Activated CD8-positive, alpha-beta T cell treated with anti-CD3 and anti-CD28 coated beads, Interleukin-2, amount 10 ng/mL, durations not matched to agents 7 days and 5 days (primary cell): ENCODE measurements at places on chromosomes 13 and 19. TPM values are rescaled to one million over a fixed set of nuclear protein-coding genes. Genes with fewer than 3 reads are reported as not detected.

The ZNF699 gene
- 7.5 TPM for total RNA-seq

The ZNF439 gene
- total RNA-seq: 10.2 TPM

The ZNF560 gene
- total RNA-seq: 0.40 TPM

The METTL21C gene
- not detected for total RNA-seq

The CYP2A7 gene
- total RNA-seq: not detected

The ZNF814 gene
- 26.2 TPM for total RNA-seq

The CATSPERD gene
- total RNA-seq: not detected

The ZNF865 gene
- 15.8 TPM for total RNA-seq

The IZUMO2 gene
- not detected for total RNA-seq

The CCNA1 gene
- 0.47 TPM for total RNA-seq

The DOCK6 gene
- total RNA-seq: 0.13 TPM

The SPRED3 gene
- 0.90 TPM for total RNA-seq

The C5AR2 gene
- total RNA-seq: 0.21 TPM

The C19orf38 gene
- 1.1 TPM for total RNA-seq

The CEBPG gene
- total RNA-seq: 20.6 TPM

The SHC2 gene
- not detected for total RNA-seq

The DCUN1D2 gene
- 20.8 TPM for total RNA-seq

The SLC7A10 gene
- total RNA-seq: not detected

The RGL3 gene
- total RNA-seq: not detected

The RAB3A gene
- total RNA-seq: 6.2 TPM

The NPAS1 gene
- not detected for total RNA-seq

The ELSPBP1 gene
- not detected for total RNA-seq

The GNG7 gene
- 0.13 TPM for total RNA-seq

The CBLC gene
- total RNA-seq: not detected

The TTYH1 gene
- 1.3 TPM for total RNA-seq

The TMEM221 gene
- not detected for total RNA-seq

The BRME1 gene
- total RNA-seq: 5.0 TPM

The AMH gene
- 10.3 TPM for total RNA-seq

The RASAL3 gene
- 104 TPM for total RNA-seq

The TMEM145 gene
- total RNA-seq: 0.37 TPM

The NOVA2 gene
- total RNA-seq: not detected

The FKRP gene
- 18.4 TPM for total RNA-seq

The CD320 gene
- total RNA-seq: 55.0 TPM

The CNFN gene
- total RNA-seq: not detected

The TMED1 gene
- total RNA-seq: 11.2 TPM

The ANGPTL8 gene
- not detected for total RNA-seq

The CGB5 gene
- not detected for total RNA-seq

The CHAF1A gene
- 95.3 TPM for total RNA-seq

The HSPH1 gene
- total RNA-seq: 139 TPM

The KIR2DL3 gene
- total RNA-seq: 0.21 TPM

The SIGLEC10 gene
- 0.92 TPM for total RNA-seq

The CD37 gene
- 176 TPM for total RNA-seq

The APOC4 gene
- total RNA-seq: not detected

The THSD8 gene
- total RNA-seq: 30.9 TPM

The CEACAM4 gene
- total RNA-seq: not detected

The C13orf46 gene
- 2.2 TPM for total RNA-seq

The ZNF850 gene
- total RNA-seq: 9.8 TPM

The ZNF57 gene
- 4.0 TPM for total RNA-seq

The ONECUT3 gene
- not detected for total RNA-seq

The CYP4F11 gene
- not detected for total RNA-seq

The PSG1 gene
- not detected for total RNA-seq

The CCDC70 gene
- not detected for total RNA-seq

The NLRP12 gene
- total RNA-seq: not detected
